LHCN-M2 (cell line): ENCODE measurements at places on chromosomes 12 and 14. TPM values are rescaled to one million over a fixed set of nuclear protein-coding genes. Genes with fewer than 3 reads are reported as not detected.

DNA sequence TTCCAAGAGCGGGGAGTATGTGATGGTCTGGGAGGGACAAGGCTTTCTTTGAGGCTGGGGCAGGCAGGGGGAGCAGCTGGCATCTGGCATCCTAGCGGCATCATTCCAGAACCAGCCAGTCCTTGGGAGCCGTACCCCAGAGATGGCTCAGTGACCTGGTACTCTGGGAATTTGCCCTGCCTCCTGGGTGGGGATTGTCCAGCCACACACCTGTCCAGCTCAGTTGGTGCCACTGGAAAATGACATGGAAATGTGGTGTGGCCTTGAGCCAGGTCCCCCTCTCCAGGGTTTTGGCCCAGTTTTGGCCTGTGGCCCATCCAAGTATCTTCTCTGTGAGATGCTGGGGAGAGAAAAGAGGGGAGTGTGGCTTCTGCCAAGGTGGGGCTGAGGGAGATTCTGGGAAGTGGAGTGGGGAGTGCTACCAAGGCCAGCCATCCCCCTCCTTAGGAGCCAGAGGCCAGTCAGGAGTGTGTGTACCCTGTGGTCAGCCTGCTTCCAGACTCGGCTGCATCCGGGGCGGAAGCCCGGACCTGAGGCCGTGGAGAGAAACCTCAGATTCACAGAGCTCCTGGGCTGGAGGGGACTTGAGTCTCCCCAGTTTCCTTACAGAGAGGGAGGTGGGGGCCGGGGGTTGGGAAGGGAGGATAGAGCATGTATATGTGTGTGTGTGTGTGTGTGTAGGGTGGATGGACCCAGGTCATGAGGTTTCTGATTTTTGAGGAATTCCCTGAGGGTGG lies 14.7 kb upstream of the KRT80 start:
- DNase-seq, result peak; percentile 77

GRCh38 chr12:3897371-3897971 lies 24.3 kb upstream of the PARP11 start:
- DNase-seq, result no peak

DNA sequence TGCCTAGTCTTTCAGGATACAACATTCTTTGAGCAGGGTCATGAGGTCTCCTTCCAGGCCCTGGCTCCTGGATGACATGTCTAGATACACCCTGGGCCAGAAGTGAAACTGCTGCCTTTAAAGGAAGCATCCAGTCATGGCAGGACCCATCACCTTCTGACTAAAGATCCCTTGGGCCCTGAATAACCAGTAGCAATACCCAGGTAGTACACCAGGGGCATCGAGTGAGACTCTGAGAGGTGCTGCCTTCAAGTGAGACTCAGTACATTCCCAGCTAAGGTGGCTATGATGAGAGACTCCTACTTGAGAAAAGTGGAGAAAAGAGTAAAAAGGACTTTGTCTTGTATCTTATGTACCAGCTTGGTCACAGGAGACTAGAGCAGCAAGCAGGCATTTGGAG lies 23.5 kb downstream of the OR6C68 start:
- DNase-seq, result no peak

DNA sequence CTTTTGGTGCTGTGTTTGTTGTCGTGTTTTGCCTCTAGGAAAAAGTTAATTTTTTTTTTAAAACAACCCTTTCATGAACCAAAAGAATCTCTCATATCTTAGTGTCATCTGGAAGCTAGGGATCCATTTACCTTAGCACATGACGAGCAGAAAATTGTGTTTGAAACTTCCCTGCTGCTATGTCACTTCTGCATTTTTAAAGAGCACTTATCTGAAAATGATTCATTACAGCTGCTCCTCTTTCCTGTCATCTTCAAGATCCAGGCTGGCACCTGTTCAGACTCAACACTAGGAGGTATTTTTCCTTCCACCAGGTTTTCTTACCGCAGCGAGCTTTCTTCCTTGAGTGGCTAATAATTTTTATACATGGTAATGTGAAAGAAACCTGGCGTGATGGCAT lies 67.0 kb downstream of the EML1 start:
- peak; percentile 9 for DNase-seq

DNA sequence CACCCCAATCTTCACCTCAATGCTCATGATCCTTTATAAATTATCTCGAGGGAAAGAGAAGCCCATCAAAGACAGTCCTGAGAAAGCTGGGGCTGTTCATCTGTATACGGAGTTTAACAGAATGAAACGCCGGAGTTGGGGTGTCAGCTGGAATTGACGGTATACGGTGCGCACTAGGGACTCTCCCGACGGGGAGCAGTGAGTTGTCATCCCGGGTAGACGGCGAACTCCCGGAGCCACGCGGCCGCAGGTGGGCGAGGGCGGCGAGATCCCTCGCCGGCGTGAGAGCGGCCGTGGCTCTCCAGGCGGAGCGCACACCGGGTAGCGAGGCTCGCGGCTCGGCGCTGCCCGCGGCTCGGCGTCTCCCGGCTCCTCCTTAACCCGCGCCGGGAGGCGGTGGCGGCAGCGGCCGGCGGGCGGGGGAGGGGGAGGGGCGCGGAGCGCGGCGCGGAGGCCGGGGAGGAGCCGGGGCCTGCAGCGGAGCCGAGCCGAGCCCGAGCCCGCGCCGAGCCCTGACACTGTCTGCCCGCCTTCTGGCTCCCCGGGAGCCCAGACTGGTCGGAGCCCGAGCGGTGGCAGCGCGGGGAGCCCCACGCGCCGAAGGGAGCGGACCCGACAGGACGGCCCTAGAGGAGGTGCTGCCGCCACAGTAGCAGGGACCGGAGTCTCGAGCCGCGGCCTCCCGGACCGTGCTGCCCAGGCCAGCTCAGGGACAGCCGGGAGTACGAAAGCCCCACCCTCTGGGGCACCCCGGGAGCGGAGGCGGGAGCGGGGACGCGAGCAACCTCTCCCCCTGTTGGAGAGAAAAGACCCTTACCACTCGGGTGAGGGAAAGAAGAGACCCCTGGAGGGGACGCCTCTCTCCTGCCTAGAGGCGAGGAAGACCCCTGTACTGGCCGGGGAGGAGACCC lies at the start of gene FOXJ2:
Gene FOXJ2 (plus strand): TSS at position 475 of the 911 bp plus-strand sequence. CDS start 7,117 bp downstream, outside the sequence.
- DNase-seq, result peak; percentile 57

DNA sequence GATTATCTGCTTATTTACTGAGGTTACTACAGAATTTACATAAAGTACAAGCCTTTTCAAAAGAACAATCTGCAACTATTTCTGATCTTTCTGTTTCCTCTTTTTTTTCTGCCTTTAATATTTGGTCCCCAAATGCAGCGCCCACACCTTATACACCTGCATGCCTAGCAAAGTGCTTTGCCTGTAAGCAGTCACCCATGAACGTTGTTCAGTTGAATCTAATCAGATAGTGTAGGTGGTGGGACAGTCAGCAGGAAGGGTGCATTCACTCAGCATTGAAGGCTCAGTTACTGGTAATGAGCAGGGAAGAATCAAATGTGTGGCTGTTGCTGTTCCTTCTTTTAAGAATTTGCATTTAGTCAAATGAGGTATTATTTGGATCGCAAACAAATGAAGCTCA lies 108.4 kb downstream of the GPR135 start:
- no peak for DNase-seq

GRCh38 chr14:99603471-99604277 lies at the start of gene CCDC85C:
CCDC85C (minus strand) TSS chr14:99604207; CDS start chr14:99603959, 248 bp downstream.
- DNase-seq, result no peak

- DNase-seq, result no peak
Measured at GRCh38 chr12:79895804-79896203, 39.1 kb downstream of the PPP1R12A start.

DNA sequence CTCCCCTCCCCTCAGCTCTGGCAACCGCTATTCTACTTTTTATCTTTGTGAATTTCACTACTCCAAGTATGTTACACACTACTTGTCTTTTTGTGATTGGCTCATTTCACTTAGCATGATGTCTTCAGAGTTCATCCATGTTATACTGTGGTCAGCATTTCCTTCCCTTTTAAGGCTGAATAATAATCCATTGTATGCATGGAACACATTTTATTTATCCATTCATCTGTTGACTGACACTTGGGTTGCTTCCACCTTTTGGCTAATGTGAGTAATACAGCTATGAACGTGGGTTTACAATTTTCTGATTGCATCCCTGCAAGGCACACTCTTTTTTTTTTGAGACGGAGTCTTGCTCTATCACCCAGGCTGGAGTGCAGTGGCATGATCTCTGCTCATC lies 53.0 kb upstream of the FUT8 start:
- peak; percentile 34 for DNase-seq

DNA sequence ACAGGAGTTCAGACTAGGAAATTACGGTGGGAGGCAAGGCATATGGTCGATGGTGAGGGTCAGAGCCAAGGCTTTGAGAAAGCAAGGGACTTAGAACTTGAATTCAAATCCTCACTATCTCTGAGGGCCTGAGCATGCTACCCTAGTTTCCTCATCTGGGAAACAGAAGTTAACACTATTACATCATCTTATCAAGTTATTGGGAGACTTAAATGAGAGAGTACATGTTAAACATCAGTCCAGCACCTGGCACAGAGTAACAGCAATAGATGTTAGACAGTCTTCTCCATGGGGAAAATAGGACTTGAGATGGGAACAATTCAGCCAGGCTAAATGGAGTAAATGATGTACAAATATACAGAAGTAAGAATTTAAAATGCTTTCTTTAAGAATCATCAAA lies 38.5 kb downstream of the SLC38A1 start:
- DNase-seq, result no peak

- DNase-seq, result peak; percentile 6
Measured at GRCh38 chr14:100504372-100505078, 82.7 kb downstream of the BEGAIN start.

- DNase-seq, result no peak
Measured at GRCh38 chr12:78361683-78362082, 502.9 kb upstream of the SYT1 start.

DNA sequence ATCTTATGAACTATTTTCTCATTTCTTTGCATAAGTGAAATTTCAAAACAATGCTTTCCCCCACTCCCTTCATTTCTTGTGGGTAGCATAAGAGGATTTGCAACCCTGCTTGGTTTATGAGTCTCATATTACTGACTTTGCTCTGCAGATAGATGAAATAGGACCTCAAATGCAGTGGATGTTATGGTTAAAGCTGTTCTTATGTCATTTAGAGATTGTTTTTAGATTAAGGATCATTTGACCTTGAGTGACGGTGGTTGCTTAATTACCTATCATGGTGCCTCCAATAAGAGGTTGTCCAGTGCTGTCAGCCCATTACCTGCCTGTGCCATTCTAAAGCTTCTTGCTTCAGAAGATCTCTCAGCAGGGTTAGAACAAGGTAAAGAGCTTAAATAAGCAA lies 351.4 kb upstream of the ATP2B1 start:
- DNase-seq, result no peak

DNA sequence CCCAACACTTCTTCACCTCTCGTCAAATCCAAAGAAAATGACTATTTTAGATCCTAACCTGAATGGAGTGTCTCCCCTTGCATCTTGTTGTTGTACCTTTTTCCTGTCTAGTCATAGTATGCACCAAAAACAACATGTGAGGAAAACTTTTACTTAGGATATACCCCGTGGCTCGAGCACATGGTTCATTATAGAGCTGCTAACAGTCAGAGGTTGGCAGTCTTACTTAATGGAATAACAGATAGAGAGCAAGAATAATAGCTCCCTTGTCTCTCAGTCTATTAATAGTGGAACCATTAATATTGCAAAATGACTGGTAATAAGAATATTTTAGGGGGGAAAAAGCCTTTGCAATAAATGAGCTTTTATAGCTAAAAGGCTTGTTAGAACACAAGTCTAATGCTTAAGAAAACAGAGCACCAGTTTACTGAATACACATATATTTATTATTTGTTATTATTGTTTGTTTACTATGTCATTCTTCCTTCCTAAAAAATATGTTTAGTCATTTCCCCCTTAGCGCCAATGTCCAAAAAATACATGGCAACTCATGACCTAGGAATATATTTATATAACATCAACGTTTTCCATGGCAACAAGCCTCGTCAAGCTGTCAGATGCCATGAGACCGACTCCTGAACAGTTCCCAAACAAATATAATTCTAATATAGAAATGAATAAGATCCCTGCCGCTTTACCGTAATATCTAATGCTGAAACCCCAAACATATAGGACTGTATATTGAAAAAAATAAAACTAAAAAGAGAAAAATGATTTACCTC lies 592.4 kb downstream of the SOX5 start:
- no peak for DNase-seq

GRCh38 chr14:84458881-84459280 lies 1071.1 kb upstream of the FLRT2 start:
- no peak for DNase-seq

DNA sequence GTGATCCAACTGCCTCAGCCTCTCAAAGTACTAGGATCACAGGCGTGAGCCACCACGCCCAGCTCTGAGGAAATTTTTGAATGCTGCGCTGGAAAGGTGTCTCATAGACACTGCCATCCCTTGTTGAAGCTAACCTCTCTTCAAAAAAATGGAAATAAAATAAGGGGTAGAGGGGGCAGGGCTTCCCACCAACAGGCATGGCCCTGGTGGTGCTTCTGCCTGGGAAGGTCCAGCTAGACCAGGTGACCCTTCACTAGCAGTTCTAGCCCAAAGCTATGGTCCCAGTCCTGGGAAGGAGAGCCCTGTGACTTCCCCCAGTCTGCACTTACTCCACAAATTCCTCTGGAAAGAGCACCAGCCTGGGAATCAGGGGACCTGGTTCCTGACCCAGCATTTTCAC lies 45.7 kb upstream of the TSPAN11 start:
- no peak for DNase-seq

- DNase-seq, result no peak
Measured at GRCh38 chr14:57254884-57255283, 13.8 kb downstream of the EXOC5 start.

DNA sequence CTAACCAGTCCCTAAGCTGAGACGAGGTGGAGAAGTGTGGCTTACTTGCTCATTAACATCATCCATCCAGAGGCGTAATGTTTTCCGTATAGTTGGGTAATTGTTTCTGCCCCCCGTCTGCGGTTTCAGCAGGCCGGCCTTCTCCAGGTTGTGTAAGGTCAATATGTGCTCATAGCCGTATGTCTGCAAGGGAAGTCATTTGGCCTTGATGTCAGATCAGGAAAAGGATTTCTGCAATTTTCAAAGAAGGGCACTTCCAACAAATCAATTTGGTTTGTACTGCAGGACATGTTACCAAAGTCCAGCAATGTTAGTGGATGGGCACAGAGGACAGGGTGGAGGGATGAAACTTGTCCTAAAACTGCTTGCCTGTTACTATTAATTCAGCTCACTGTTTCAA lies 9.9 kb upstream of the DIABLO start:
- DNase-seq, result no peak

The PAPLN gene
- 0.06 and 0.63 TPM in 2 replicates for total RNA-seq

The ASCL1 gene
- not detected in 2 replicates for total RNA-seq

The IRF9 gene
- 43.3 and 70.1 TPM in 2 replicates for total RNA-seq

The TAS2R30 gene
- total RNA-seq, result 0.32 and 0.57 TPM in 2 replicates

The UBE3B gene
- total RNA-seq, result 45.6 and 45.9 TPM in 2 replicates

The CLEC4C gene
- not detected in 2 replicates for total RNA-seq

The VRTN gene
- not detected in 2 replicates for total RNA-seq

The TMEM116 gene
- 10.6 and 14.8 TPM in 2 replicates for total RNA-seq

The APOF gene
- total RNA-seq, result not detected in 2 replicates

The CLEC9A gene
- not detected in 2 replicates for total RNA-seq

The NYNRIN gene
- total RNA-seq, result 0.06 TPM in 2 replicates

The PXMP2 gene
- 31.6 and 33.2 TPM in 2 replicates for total RNA-seq
